Upper lobe of left lung (tissue), 6 donors: ENCODE measurements at places on chromosomes 16 and 17. TPM values are rescaled to one million over a fixed set of nuclear protein-coding genes. Genes with fewer than 3 reads are reported as not detected.
A peak's percentile ranks its signal among the peaks of the same experiment; 100 is the strongest.

Gene C16orf96
- 0.34 TPM for total RNA-seq

- H3K4me3 ChIP-seq: peak overlapping the region; percentile 45
- H3K36me3 ChIP-seq: no peaks in the 10 kb centered on the region
- no peak for DNase-seq
- H3K4me1 ChIP-seq: peaks cover 24% of the 10 kb centered on the region
- peak overlapping the region; percentile 72 for H3K27ac ChIP-seq
Observed at GRCh38 chr17:35313875-35314409, 59.5 kb downstream of the SLFN11 start.

DNA sequence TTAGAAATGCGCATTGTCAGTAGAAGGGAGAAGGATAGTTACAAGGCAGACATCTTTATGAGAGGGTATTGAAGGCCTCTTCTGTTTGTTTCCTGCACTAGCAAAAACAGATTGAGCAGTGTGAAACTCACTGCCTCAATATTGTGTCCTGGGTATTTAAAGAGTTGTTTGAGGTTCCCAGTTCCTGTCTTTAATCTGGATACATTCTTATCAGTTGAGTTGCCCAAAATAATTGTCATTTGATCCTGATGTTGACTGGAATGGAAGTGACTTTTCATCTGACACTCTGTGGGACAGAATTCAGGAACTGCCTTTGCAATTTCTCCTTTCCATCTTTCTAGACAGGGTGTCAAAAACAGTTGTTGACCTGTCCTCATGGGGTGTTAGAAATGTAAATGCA is 1.7 kb downstream of the ATP6V0A1 start:
- H3K4me1 ChIP-seq: peaks cover 66% of the 10 kb centered on the region
- peaks cover 26% of the 10 kb centered on the region for H3K36me3 ChIP-seq
- DNase-seq: no peak
- H3K27ac ChIP-seq: peak overlapping the region; percentile 93
- H3K27me3 ChIP-seq: no peaks in the 10 kb centered on the region
- H3K4me3 ChIP-seq: peak overlapping the region; percentile 78

- peaks cover 24% of the 10 kb centered on the region for H3K4me1 ChIP-seq
- DNase-seq: no peak
- H3K27ac ChIP-seq: no peak overlapping the region
- H3K4me3 ChIP-seq: no peak overlapping the region
- H3K27me3 ChIP-seq: no peaks in the 10 kb centered on the region
Observed at GRCh38 chr17:27458524-27458908, 2.3 kb downstream of the KSR1 start.

Gene SLC5A11
- total RNA-seq: not detected

DNA sequence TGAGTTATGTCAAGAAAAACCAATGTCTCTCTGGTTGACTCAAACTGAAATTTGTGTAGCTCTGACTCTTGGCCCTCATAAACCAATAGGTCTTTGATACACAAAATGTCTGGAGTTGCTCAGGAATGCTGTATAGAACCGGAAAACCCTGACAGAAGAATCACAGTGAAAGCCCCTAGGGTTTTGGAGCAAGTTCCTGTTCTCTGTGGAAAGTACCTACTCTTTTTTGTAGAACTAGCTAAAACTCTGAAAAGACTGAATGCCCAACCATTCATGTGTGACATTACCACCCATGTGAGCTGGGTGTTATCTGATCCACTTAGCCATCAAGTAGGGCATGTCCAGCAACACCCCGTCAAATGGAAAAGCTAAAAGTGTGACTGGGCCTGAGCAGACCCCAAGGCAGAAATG is 28.8 kb downstream of the CCL4 start:
- DNase-seq: no peak
- H3K27ac ChIP-seq: no peak overlapping the region
- no peak overlapping the region for H3K4me3 ChIP-seq

Gene IGSF6
- 15.7 TPM for total RNA-seq

DNA sequence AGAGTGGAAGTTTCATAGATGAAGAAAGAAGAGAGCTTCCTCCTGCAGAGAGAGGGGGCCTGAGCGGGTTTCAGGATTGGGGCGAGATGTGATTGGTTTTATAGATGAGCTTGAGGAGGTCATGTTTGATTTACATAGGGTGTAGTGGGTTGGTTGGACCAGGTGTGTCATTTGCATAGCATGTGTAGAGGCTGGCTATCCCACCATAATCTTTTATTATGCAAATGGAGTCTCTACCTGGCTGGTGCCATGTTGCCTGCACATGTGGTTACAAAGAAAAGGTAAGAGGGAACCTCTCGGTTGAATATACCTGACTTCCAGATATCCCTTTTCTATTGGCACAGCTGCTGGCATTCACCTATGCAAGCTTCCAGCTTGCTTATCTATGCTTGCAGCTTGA is 228.1 kb downstream of the BCAS3 start:
- H3K4me3 ChIP-seq: no peak overlapping the region
- H3K36me3 ChIP-seq: no peaks in the 10 kb centered on the region
- DNase-seq: no peak
- H3K4me1 ChIP-seq: no peaks in the 10 kb centered on the region
- H3K27ac ChIP-seq: no peak overlapping the region
- no peaks in the 10 kb centered on the region for H3K27me3 ChIP-seq

Gene MYLK3
- total RNA-seq: 1.3 TPM

GRCh38 chr17:17532991-17533390 is 36.8 kb upstream of the RASD1 start:
- no peaks in the 10 kb centered on the region for H3K36me3 ChIP-seq
- no peaks in the 10 kb centered on the region for H3K27me3 ChIP-seq
- H3K4me3 ChIP-seq: no peak overlapping the region
- H3K27ac ChIP-seq: no peak overlapping the region
- no peak for DNase-seq
- peaks cover 14% of the 10 kb centered on the region for H3K4me1 ChIP-seq

Gene PITPNC1
- total RNA-seq: 13.0 TPM

DNA sequence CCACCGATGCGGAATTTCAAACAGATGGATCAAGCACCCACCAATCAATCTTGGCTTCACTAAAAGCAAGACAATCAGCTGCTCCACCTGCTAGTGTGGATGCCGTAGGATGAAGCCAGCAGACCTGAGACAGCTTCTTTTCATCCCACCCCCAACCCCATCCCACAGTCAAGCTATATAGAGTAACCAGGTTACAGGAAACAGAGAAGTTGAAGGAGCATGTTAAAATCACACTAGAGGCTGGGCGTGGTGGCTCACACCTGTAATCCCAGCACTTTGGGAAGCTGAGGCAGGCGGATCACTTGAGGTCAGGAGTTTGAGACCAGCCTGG is 37.7 kb downstream of the CMTM4 start:
- no peak for DNase-seq
- no peaks in the 10 kb centered on the region for H3K36me3 ChIP-seq
- peaks cover 12% of the 10 kb centered on the region for H3K4me1 ChIP-seq
- H3K27ac ChIP-seq: no peak overlapping the region

DNA sequence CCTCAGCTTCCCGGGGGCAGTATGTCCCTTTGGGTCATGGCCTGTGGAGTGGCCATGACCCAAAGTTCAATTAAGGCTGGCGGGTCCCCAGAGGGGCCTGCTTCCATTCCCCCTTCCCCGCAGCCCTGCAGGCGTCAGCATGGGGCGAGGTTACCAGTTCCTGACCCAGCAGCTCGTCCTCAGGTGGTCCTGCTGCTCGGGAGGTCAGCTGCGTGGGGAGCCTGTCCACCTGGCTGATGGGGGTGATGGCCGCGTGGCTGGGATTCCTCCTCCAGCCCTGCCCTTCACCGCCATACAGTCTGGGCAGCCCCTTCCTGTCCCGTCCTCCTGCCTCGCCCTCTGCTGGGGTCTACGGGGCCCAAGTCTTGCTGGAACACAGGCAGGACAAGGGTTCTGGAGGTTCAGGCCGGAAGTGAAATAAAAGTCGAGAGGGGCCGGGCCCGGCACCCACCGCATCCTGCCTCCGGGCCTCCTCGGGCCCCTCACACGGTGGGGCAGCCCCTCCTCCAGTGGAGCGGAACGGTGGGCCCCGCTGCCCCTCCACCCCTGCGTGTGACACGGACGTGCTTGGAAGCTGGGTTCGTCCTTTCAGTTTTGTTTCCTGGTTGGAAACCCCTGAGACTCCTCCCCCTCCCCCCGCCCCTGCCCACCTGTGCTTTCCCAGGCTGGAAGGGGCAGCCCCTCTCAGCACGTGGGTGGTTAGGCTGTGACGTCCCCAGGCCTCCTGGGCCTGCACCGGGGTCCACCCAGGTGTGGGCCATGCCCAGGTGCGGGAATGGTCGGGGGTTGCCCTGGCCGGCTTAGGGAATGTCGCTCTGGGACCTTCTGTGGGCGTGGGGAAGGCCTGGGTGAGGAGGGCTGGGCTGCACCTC is 6.8 kb downstream of the UBALD2 start:
- H3K27me3 ChIP-seq: no peaks in the 10 kb centered on the region
- H3K4me3 ChIP-seq: no peak overlapping the region
- H3K4me1 ChIP-seq: peaks cover 75% of the 10 kb centered on the region
- H3K36me3 ChIP-seq: peaks cover 25% of the 10 kb centered on the region

DNA sequence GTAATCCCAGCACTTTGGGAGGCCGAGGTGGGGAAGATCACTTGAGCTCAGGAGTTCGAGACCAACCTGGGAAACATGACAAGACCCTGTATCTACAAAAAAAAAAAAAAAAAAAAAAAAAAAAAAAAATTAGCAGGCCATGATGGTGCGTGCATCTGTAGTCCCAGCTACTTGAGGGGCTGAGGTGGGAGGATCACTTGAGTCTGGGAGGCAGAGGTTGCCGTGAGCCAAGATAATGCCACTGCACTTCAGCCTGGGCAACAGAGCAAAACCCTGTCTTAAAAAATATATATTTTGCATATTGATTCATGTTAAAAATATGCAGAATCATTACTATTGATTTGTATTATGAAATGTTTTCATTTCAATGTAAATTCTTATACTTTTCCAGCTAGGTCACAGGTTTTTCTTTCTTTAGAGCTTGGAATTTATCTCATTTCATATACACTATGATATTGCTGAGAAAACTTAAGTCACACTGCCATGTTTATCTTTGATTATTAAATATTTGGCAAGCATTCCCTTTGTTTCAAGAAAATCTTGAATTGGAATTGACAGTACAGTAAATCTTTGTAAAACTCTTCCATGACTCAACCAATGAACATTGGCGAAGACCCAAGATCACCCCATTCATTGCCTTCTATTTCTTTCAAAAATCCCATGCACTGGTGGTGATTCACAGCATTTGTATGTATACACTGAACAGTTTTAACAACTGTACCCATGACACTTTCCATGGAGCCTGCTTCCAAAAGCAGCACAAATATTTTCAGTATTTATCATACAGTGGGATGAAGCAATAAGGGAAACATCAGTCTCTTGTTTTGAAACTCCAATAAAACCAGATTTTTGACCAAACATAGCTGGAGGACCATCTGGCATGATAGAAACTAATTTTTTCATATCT is 83.5 kb upstream of the TNRC6A start:
- no peaks in the 10 kb centered on the region for H3K4me1 ChIP-seq
- no peaks in the 10 kb centered on the region for H3K27me3 ChIP-seq
- H3K4me3 ChIP-seq: no peak overlapping the region
- H3K36me3 ChIP-seq: no peaks in the 10 kb centered on the region

GRCh38 chr17:78304549-78305037 is 55.3 kb downstream of the SOCS3 start:
- H3K27ac ChIP-seq: no peak overlapping the region
- no peak overlapping the region for H3K4me3 ChIP-seq
- peaks cover 6% of the 10 kb centered on the region for H3K4me1 ChIP-seq
- no peaks in the 10 kb centered on the region for H3K27me3 ChIP-seq
- H3K36me3 ChIP-seq: no peaks in the 10 kb centered on the region

Gene DRC3
- total RNA-seq: 29.3 TPM

GRCh38 chr17:82126556-82127314 is 28.7 kb upstream of the FASN start:
- peak; percentile 63 for DNase-seq
- H3K4me3 ChIP-seq: no peak overlapping the region
- H3K36me3 ChIP-seq: peaks cover 29% of the 10 kb centered on the region
- H3K27me3 ChIP-seq: no peaks in the 10 kb centered on the region

Gene OR2C1
- not detected for total RNA-seq

DNA sequence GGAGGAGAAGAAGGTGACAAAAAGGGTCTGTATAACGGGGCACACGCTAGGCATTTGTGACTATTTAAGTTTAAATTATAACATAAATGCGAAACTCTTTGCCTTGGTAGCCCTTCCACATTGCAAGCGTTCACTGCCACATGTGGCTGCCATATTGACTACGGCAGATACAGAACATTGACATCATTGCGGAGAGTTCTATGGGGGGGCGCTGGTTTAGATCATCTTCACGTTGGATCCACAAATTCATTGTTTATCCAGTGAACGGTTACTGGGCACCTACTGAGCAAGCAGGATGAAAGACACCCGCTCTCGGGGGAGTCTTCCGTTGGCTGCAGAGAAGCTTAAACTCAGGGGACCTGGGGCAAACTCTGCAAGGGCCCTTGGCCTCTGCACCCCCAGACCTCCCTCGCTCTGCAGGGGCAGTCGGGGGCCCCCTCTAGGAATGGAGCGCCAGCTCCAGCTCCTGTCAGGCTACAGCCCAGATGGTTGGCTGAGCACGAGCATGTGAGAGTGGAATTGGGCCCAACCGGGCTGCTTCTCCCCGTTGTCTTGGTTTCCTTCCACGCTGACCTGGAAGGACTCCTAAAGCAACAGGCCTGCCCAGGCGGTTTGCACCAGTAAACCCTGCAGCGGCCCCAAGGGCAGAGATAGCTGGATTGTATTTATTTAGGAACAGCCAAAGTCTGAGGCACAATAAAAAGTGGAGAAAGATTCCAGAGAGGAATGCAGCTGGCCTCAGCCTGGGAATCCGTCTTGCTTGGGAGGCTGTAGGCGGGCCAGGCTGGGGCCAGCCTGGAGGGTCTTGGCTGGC is 172.2 kb downstream of the SEC14L1 start:
- H3K4me3 ChIP-seq: no peak overlapping the region
- H3K27ac ChIP-seq: no peak overlapping the region
- H3K4me1 ChIP-seq: peaks cover 10% of the 10 kb centered on the region
- DNase-seq: no peak
- H3K27me3 ChIP-seq: no peaks in the 10 kb centered on the region

GRCh38 chr17:10109146-10109545 is 89.3 kb downstream of the GAS7 start:
- peaks cover 4% of the 10 kb centered on the region for H3K4me1 ChIP-seq
- H3K27ac ChIP-seq: no peak overlapping the region
- no peaks in the 10 kb centered on the region for H3K36me3 ChIP-seq
- no peak for DNase-seq
- H3K27me3 ChIP-seq: no peaks in the 10 kb centered on the region

GRCh38 chr17:8941520-8941919 is 24.0 kb downstream of the PIK3R5 start:
- DNase-seq: peak; percentile 86
- H3K4me3 ChIP-seq: no peak overlapping the region
- peaks cover 7% of the 10 kb centered on the region for H3K4me1 ChIP-seq
- peak overlapping the region; percentile 24 for H3K27ac ChIP-seq
